ENCODE measurements at places on chromosomes 11 and 22. TPM values are rescaled to one million over a fixed set of nuclear protein-coding genes. Genes with fewer than 3 reads are reported as not detected.

PAMR1 gene
- not detected for total RNA-seq

SMC1B gene
- 0.07 TPM for total RNA-seq

GRCh38 chr22:40479887-40480538, 109.6 kb downstream of the SGSM3 start:
- DNase-seq, result no peak

GRCh38 chr11:692824-693414, 2.1 kb downstream of the DEAF1 start:
- DNase-seq, result no peak
